ENCODE measurements at places on chromosomes 7 and 10.

- no peak for DNase-seq
These were observed 50.6 kb upstream of the DPYSL4 start for GRCh38 chr10:132136097-132136521.

DNA sequence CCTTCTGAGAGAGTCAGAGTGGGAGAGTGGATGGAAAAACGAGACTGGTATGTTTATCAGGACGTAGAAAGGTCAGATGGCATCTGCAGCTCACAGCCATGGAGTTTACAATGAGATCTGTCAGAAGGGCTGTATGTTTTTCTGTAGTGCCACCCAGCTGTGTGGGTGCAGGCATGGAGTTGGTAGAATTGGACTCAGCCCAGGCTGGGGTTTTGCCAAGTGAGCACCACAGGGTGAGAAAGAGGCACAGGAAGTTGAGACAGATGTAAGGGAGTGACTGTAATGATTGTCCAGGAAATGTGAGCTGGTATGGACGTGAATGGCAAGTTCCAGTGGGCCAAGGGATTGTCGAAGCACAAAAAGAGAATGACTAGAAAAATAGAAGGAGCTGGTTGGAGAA, 9.1 kb upstream of the ZYX start:
- DNase-seq, result peak; percentile 90

- DNase-seq, result no peak
These were observed 1569.8 kb downstream of the REEP3 start for GRCh38 chr10:65090991-65091390.

GRCh38 chr10:103395754-103396066, 565 bp downstream of the ATP5MK start:
- peak; percentile 43 for DNase-seq

DNA sequence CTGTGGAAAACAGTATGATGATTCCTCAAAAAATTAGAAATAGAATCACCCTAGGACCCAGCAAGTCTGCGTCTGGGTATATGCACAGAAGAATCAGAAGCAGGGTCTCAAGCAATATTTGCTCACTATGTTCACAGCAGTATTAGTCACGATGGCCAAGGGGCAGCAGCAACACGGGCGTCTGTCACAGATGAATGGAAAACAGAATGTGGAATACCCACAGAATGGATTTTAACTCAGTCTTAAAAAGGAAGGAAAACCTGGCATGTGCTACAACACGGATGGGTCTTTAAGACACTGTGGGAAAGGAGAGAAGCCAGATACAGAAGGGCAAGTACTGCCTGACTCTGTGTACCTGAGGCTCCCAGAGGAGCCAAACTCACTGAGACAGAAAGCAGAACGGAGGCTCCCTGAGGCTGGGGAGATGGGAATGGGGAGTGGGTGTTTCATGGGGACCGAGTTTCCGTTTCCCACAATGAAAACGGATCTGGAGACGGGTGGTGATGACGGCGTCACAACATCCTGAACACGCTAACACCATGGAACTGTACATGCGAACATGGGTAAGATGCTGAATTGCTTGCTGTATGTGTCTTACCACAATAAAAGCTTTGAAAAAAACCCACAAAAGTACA, 36.7 kb upstream of the INPP5A start:
- DNase-seq, result no peak

- DNase-seq, result no peak
These were observed 16.6 kb upstream of the LANCL2 start for GRCh38 chr7:55348502-55348901.

- DNase-seq, result no peak
These were observed 6.2 kb upstream of the OTUD1 start for GRCh38 chr10:23432639-23433038.

DNA sequence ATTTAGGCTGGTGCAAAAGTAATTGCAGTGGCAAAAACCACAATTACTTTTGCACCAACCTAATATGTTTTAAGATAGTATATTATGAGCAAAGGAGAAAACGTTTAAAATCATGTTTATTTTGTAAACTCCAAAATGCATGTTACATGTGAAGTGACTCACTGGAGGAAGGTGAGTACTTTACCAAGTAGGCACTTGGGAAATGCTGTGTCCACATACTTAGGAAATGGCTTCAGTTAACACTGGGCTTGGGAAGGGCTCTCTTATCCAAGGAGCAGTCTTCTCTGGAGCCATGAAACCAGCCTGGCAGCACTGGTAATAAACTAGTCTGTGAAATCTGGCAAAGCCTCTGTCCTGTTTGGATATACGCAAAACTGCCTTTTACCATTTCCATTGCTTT, 4.4 kb downstream of the RPS24 start:
- DNase-seq, result no peak

- DNase-seq, result no peak
These were observed 249.8 kb upstream of the TCF7L2 start for GRCh38 chr10:112700215-112700671.

DNA sequence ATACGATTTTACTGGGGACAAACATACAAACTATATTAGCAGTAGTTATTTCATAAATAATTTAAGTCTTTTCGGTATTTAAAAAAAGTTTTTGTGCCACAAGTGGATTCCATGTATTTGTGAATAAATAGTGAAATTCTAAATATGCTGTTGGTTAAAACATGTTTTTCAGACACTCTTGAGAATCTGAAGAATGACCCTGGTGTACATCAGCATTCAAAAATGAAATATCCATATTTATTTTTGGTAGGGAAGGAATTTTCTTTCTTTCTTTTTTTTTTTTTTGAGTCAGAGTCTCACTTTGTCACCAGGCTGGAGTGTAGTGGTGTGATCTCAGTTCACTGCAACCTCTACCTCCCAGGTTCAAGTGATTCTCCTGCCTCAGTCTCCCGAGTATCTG, 136.1 kb upstream of the CDK6 start:
- DNase-seq, result no peak

GRCh38 chr10:69467928-69468750, 16.9 kb downstream of the TSPAN15 start:
- DNase-seq, result peak; percentile 74

DNA sequence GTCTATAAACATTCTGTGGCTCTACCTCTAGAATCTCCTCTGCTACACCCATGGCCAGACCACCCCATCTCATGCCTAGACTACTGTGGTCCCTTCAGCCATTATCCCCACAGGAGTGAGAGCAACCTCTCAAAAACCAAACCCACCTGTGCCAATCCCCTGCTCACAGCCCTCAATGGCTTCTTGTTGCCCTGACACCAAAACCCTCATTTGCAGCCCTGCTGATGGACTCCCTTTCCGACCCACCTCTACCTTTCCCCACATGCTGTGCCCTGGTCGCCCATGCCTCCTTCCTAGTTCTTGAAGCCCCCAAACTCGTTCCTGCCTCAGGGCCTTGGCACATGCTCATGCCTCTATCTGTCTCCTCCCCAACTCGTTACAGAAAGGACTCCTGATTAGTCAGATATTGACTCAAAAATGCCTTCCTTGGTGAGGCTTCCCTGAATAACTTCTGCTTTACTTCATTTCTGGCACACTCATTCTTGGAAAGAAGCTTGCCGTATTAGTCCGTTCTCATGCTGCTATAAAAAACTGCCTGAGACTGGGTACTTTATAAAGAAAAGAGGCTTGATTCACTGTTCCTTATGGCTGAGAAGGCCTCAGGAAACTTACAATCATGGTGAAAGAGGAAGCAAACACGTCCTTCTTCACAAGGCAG, 104.2 kb downstream of the TEX36 start:
- DNase-seq, result no peak

GRCh38 chr10:87844837-87845623, 18.3 kb downstream of the KLLN start:
- peak; percentile 30 for DNase-seq

- no peak for DNase-seq
These were observed 65.8 kb downstream of the INHBA start for GRCh38 chr7:41637049-41637448.

Data from hematopoietic multipotent progenitor cell treated with erythropoietin and hydrocortisone succinate and interleukin-3 and kit ligand, for 4 days (in vitro differentiated cells).